Smooth muscle cell of the brain vasculature (primary cell): ENCODE measurements at places on chromosomes 1 and 21.

GRCh38 chr1:25796811-25797458 lies 3.1 kb upstream of the SELENON start:
- DNase-seq: peak; percentile 58

DNA sequence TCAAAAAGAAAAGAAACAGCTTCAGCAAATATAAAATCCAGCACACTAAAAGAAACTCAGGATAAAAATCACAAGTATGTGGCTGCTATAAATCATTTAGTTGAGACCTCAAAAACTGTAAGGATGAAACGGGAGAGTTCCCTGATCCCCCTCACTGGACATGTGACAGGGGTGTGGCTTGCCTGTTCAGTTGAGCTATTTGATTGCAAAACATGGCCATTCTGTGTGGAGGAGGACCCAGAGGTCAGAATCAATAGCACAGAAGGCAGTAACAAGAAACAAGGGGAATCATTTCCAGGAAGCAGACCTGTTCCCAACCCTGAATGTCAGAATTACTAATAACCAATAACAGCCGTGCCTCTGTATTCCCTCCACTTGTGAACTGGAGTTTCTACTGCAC lies 27.9 kb downstream of the RBM11 start:
- DNase-seq: no peak

DNA sequence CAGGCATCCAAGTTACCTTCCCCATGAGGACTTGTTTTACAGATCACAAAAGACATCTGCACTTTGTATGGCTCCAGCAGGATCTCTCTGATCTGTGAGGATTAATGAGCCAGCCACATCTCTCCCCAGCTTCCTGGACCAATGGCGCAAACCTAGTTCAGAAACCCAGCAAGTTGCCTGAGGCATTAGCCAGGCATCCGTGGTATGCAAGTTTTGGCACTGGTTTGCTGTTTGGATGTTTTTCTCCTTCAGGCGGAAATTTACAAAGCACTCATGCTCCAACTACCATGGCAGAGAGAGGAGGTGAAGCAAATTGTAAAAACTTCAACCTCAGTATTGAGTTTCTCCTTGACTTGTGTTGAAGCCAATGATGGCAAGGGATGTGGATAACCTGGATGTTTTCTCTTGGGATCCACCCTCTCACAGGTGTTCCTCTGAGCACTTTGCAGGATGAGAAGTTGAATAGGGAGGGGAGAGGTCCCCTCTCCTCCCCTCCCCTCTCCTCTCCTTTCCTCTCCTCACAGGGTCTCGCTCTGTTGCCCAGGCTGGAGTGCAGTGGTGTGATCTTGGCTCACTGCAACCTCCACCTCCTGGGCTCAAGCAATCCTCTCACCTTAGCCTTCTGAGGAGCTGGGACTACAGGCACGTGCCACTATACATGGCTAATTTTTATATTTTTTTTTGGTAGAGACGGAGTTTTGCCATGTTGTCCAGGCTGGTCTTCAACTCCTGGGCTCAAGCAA lies 25.6 kb upstream of the ENO1 start:
- no peak for DNase-seq

GRCh38 chr1:47788761-47789160 lies 208.4 kb downstream of the TRABD2B start:
- no peak for DNase-seq

- DNase-seq: no peak
Measured at GRCh38 chr1:75677443-75677842, 47.1 kb upstream of the ACADM start.

GRCh38 chr1:99279525-99279924 lies 15.2 kb downstream of the PLPPR4 start:
- DNase-seq: no peak

- no peak for DNase-seq
Measured at GRCh38 chr1:44071461-44071860, 40.2 kb upstream of the SLC6A9 start.

- no peak for DNase-seq
Measured at GRCh38 chr1:54809496-54810074, 8.5 kb upstream of the TTC22 start.

DNA sequence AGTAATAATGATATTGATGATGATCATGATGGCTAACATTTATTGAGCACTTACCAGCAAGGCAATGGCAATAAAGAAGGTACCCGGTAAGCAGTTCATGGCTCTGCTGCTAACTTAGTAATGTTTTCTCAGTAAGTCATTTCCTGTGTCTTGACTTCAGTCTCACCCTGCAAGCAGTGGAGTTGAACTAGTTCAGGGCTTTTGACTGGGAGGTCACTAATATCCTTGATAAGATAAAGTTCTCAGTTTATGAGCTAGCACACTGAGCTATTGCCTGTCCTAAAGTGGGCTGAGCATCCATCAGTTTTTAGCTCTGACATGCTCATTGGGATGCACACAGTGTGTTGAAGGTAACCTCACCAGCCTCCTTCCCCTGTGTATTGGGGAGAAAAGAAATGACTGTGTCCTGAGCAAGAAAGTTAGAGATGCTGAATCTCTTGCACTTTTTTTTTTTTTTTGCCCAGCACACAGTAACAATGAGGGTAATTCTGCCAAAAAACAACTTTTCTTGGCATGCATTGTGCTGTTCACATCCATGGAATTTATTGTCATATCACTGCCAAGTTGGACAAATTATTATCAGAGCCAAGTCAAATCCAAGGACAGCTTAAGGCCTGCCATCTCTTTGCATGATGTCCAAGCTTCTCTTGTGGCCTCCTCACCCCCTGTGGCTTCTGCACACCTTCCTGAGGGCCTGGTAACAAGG lies 55.5 kb upstream of the GADD45A start:
- no peak for DNase-seq

DNA sequence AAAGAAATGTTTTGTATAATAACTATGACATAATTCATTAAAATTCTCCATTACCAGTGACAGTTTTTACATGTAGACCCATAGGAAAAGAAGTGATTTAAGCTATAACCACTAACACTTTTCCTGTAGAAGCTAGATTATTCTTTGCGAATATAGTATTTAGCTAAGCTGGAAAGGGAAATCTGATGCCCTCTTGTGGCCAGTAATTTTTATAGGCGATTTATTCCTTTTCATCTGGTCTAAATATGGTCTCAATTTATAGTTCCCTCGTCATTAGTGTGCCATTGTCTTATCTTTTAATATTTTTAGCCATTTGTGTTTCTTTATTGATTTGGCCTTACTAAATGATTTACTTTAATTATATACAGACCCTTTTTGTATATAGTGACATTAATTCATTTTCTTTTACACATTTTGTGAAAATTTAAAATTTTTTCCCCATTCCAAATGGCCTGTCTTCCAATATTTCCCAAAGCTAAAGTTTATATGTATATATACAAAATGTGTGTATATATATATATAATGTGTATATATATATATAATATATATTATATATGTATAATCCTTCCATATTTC lies 26.7 kb downstream of the BTG3 start:
- DNase-seq: peak; percentile 24

GRCh38 chr1:203754455-203754864 lies 10.5 kb upstream of the LAX1 start:
- no peak for DNase-seq

- no peak for DNase-seq
Measured at GRCh38 chr1:63679076-63679475, 85.9 kb downstream of the PGM1 start.

DNA sequence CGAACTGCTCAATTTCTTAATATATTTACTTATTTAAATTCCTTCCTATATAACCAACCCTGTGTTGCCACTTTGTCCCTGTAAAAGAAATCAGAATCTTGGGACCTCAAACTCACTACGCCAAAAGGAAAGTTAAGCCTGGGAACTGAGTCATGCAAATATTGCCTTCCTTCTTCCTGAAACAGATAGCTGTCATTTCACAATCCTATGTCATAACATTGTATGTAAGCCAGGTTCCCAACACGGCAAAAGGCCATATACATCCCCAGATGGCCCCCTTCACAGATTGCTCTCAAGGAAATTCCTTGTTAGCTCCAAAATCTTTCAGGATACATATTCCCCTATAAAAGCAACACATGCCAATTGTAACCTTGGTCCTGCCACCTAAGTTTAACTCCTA lies 39.7 kb downstream of the C21orf91 start:
- DNase-seq: no peak

- DNase-seq: no peak
Measured at GRCh38 chr1:206097381-206097780, 19.8 kb downstream of the AVPR1B start.

- DNase-seq: no peak
Measured at GRCh38 chr1:206449565-206449964, 20.7 kb upstream of the IKBKE start.

DNA sequence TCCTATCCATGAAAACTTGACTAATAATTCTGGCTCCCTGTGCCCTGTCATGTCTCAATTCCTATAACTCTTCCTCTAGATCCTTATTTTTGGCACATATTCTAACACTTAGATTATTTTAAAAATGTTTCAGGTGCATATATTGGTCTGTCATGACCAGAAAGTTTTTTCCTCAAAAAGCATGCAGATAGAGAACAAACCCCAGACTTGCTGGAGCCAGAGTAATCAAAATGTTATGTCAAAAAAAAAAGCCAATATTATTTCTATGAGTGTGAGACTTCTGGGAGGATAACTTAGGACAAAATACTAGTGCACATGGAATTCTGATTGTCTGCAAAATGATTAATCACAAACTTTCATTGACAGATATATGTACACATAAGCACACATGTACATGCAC lies 135.1 kb upstream of the MROH9 start:
- no peak for DNase-seq

DNA sequence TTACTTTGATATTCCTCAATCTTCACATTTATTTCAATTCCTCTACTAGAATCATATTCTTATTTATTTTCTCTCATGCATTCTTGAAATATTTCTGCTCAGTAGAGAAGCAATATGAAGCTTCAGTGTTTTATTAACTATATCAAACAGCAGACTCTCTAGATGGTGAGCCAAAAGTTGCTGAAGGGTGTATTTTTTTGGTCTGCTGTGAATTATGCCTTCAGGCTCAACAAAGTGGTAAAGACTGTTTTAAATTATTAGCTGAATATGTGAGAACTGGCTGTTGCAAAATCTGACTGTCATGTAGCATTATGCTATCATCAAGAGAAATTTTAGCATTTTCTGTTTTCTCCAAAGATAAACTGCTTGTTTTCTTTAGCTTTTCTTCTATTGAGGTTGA lies 24.9 kb upstream of the CDC42BPA start:
- DNase-seq: no peak

- no peak for DNase-seq
Measured at GRCh38 chr21:35358008-35358407, 308.9 kb upstream of the RUNX1 start.

DNA sequence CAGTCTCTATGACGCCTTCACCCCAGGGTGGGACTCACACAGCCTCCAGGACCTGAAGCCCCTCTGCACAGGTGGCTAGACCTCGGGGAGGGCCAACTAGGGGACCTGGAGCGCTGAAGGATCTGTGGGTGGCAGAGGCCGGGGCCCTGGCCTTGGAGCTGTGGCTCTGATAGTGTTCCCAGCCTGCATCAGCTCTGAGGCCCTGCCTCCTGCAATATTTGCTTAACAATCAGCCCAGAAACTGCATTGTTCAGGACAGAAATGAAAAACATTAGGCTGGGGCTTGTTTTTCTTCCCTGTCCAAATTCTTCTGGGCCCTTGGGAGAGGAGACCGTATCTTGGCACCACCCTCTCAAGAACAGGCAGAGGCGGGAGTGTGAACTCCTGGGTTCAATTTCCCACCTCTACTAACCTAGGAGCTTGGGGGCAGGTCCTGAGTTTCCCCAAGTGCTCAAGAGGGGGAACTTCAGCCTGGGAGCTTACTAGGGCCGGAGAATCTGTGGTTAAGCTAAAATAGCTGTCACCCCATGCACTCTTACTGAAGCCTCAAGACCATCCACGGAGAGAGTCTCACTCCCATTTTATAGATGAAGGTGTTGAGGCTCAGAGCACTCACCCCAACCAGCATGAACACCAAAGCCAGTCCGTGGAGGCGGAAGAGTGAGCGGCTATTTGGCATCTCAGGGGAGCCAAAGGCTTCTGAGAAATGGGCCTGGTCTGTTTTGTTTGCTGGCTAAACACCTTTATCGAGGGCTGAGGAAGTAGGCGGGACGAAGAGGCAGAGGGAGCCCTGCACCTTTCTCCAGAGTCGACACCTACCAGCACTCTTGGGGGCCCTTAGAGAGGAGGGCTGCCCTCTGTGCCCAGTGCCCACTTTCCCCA lies 18.8 kb upstream of the CASZ1 start:
- no peak for DNase-seq

GRCh38 chr1:15916916-15917315 lies 59.0 kb downstream of the ZBTB17 start:
- no peak for DNase-seq

GRCh38 chr1:205598841-205599668 lies 32.8 kb downstream of the ELK4 start:
- DNase-seq: peak; percentile 61

DNA sequence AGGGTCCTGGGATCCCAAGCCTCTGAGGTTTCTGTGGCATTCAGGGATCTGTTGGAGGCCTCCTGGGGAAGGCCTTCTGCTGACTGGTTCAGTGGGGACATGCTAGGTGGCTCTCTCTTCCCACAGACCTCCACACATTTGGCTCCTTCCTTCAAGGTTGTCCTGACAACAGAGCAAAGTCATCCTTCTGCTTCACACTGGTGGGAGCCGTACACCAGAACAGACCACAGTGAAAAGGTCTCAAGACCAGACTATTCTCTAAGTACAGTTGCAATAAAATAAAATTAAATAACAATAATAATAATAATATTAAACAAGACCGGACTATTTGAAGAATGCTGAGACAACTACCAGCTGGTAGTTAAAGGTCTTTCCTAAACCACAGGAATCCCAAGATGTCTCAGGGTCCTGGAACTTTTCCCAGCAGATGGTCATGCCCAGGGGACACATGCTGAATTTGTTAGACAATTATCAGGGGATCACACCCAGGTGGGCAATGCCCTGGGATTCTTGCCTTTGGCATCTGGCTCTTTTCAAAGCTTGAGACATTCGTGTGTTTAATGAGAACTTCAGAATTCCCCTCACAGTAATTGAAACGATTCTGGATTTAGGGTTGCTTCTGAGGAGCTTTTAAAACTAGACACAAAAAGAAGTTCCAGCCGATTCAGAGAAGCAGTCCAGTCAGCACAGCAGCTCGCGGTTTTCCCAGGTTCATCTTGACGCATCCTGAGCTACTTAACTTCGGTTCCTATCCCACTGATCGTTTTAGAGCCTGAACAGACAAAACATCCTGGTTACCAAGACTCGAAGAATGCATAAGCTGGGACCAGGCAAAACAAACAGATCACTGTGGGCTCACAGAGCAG lies 22.9 kb downstream of the HTR1D start:
- peak; percentile 68 for DNase-seq

GRCh38 chr1:38263438-38263837 lies 216.8 kb upstream of the POU3F1 start:
- DNase-seq: no peak
